ENCODE measurements at places on chromosomes 2 and 18.
A peak's percentile ranks its signal among the peaks of the same experiment; 100 is the strongest.

DNA sequence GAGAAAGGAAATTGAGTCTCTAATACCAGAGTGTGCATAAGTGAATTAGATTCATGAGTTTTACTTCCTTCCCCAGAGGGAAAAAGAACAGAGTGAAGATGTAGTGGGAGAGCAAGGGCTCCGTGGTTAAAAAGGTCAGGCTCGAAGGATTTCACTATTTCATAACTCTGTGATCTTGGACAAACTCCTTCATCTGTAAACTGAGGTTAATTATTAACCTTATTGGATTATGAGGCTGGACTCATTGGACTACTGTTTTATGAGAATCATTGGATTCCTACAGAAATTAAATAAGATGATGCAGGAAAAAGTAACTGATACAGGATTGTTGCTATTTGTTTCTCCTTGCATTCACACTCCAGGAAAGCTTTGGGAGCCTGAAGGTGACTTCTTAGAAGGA is 45.0 kb downstream of the SRD5A2 start:
- DNase-seq = no peak

- DNase-seq = no peak
Measured at GRCh38 chr2:74571058-74571457, 16.5 kb downstream of the DOK1 start.

DNA sequence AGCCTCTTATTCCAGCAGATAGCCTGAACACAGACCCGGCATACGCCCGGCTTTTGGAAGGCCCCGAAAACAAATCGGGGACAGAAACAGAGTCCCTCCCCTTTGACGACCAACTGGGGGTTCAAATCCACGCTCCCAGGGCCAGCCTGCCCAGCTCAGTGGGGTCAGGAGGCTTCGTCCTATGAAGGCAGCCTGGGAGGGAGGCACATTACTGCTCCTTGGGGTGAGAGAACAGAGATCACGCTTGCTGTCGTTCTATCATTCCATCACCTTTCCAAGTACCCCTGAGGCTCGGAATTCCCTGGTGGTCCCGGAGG is 208.8 kb upstream of the SALL3 start:
- no peak for DNase-seq

- no peak for DNase-seq
Measured at GRCh38 chr18:10482363-10482984, 28.0 kb downstream of the APCDD1 start.

- DNase-seq = peak; percentile 32
Measured at GRCh38 chr2:182616471-182617393, 99.3 kb upstream of the DNAJC10 start.

DNA sequence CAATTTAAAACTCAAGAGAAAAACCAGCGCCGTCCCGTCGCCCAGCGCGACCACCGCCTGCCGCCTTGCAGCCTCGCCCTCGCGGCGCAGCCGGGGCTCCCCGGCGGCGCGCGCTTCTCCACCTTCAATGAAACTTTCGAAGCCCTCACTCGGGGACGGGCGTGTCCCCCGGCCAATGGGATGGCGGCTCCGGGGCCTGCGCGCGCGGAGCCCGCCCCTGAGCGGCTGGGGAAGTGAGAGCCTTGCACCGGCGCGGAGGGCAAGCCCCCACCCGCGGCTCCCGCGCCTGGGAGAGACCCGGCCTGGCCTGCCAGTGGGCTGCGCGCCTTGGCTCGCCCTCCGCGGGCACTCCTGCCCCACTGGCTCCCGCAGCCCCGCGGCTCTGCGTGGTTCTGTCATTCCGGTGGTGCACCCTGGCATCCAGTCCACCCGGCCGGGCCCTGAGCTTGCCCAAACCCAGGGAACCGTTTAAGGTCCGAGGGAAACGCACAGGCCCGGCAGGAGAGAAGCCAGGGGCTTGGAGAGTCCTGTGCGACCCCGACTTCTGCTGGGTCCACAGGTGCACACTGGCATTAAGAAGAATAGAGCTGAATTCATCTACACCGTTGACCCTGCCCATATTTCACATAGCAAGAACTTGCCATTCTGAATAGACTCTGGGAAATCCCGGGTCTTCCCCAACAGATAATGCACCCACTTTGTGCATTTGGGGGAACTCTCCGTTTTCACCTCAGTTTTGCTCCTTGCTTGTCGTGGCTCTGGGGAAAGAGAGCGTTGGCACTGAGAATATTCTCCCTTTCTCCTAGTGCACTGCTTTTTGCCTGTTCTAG is at the start of gene PIEZO2:
Gene PIEZO2, minus strand, starts transcription at position 129 of the 830 bp plus-strand sequence. CDS start 981 bp downstream, outside the sequence.
- DNase-seq = peak; percentile 95

DNA sequence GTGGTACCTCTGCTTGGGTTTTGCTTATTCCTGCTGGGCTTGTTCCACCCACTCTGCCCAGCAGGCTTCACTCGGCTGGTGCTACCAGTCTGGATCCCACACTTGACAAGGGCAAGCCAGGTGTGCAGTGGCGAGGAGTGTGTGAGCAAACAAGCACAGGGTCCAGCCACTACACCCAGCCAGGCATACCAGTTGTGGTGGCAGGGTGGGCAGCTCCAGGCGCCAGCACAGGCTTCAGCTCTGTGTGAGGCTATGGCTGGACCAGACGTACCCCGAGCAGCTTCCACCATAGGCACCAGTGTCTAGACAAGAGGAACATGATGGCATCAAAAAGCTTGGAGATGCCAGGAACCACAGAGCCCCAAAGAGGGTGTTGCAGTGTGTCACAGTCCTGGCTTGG is 93.1 kb upstream of the GALNT5 start:
- no peak for DNase-seq

DNA sequence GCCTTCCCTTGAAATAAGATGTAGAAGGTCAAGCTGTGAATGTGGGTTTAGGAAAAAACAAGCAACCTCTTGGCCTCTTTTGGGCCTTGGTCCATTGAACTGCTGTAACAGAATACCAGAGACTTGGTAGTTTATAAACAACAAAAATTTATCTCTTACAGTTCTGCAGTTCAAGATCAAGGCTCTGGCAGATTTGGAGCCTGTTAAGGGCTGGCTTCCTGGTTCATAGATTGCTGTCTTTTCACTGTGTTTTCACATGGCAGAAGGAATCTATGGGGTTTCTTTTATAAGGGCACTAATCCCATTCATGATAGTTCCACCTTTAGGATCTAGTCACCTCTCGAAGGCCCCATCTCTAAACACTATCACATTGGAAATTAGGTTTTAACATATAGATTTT is 20.2 kb upstream of the STK17B start:
- DNase-seq = no peak

DNA sequence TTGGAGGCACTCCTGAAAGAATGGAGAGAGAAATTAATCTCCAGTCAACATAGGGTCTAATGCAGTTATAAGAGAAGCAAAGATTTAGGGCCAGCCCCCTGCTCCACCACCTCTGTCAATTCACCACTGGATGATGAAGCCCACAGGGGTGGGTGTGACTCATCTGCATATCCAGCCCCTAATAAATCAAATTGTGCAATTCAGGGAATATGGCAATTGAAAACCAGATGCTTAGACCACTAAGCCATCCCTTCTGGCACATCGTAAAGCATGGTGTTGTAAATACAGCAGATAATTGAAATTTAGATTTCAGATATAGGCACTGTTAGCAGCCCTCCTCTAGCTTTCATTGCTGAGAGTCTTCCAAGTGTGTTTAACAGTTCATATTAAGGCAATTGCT is 541.4 kb downstream of the PARD3B start:
- DNase-seq = no peak

- no peak for DNase-seq
Measured at GRCh38 chr18:37407571-37407970, 158.0 kb downstream of the CELF4 start.

DNA sequence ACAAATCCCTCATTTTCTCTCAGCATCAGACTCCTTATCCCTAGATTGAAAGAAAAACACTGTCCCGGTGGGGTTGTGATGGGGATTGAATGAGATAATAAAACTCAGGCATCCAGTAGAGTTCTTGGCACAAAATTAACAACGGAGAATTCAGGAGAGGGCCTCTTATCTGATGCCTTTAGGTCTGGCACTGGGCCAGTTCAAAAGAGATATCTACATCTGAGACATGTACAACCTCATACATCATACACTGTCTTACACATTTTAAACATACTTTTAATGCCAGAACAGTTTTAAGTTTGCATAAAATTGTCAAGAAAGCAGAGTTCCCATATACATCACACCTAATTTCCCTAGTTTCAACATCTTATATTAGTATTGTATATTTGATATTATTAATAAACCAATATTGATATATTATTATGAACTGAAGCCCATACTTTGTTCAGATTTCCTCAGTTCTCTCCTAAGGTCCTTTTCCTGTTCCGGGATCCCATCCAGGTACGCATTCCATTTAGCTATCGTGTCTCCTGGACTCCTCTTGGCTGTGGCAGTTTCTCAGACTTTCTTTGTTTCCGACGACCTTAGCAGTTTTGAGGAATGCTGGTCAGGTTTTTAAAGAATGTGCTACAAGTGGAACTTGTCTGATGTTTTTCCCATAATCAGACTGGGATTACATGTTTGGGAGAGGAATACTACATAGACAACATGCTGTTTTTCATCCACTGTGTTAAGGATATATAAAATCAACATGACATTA is 27.8 kb downstream of the NXPH2 start:
- no peak for DNase-seq

- no peak for DNase-seq
Measured at GRCh38 chr2:168037778-168038177, 209.6 kb downstream of the STK39 start.

Measured in muscle of back (tissue), 13 donors.